ENCODE measurements at places on chromosomes 7 and 10.

DNA sequence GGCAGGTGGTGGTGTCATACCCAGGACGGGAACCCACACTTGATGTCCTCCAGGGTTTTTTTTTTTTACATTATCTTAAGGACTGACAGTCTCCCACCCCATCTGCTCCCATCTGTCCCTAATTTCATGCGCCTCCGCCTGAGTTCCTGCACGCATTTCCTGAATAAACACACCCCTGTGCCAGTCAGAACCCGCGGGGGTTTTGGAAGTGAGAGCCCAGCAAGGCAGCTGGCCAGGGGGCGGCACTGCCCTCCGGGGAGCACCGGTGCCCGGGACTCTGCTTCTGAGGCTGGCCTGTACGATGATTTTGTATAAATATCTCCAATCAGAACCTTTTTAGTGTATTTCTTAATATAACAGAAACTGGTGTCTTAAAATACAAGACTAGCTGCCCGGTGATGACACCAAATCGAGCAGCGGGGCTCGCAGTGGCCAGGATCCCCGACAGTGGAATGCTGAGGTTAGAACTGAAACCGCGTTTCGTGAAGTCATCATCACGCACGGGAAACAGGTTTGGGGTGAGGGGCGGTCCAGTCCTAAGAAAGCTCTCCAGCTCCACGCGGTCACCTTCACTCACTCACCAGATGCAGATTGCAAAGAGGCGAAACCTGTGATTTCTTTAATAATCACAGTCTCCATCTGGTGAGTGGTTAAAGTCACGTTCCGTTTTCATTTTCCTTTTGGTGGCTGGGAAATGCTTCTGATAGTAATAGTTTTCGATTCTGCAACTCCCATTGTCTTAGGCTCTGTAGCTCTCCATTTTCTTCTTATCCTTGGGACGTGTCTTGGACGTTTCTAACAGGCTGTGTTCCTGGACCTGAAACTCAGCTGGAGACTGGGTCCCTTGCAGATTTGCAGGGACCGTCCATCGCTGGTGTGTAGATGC is 19.7 kb downstream of the BNIP3 start:
- DNase-seq = no peak

- no peak for DNase-seq
Measured at GRCh38 chr10:44477046-44477425, 92.1 kb upstream of the CXCL12 start.

DNA sequence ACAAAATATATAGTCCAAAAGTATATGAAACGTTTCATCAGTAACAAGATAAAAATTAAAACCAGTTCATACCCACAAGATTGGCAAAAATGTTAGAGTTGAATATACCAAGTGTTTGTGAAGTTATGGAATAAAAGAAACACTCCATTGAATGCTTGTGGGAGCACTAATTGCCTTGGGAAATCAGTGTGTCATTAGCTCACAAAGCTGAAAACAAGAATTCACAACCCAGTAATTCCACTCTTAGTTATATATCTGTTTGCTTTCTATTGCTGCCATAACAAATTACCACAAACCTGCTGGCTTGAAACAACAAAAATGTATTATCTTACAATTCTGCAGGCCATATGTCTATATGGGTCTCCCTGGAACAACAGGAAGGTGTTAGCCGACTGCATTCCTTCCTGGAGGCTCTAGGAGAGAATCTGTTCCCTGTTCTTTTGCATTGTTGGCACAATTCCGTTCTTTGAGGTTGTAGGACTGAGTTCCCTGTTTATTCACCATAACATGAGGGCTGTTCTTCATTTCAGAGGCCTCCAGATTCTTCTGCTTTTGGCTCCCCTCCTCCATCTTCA is 45.7 kb downstream of the SEM1 start:
- no peak for DNase-seq

DNA sequence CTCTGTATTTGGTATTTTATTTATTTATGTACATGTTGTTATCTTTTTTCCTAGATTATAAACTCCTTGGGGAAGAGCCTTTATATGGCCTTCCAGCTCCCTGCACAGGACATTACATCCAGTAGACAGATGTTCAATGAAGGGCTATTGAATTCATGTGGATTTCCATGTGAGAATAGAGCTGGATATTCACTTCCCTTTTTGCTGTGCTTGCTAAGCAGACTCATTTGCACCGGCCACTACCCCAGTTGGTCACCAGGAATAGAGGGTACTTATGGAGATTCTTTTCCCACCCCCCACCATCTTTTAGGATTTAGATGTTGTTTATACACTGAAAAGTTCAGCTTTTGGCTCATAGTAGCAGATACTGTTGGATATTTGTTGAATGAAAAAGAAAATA is 374.1 kb downstream of the NRG3 start:
- DNase-seq = no peak

GRCh38 chr10:31135171-31135570 is 103.5 kb upstream of the ZNF438 start:
- DNase-seq = no peak

DNA sequence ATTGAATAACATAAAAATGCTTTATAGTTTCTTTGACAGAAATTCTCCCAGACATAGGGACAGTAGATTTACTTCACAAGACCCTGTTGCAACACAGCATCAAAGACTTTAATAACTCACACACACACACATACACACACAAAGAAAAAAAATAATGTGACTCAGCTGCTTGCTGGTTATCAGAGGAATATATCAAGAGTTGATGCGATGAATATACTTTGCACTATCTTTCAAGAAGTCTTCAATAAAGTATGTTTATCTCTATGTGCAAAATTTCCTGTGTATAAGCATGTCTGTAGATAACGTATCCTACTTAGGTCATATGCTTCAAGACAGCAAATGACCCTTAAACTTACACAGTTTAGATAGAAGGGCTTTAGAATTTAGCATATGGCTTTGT is 243.1 kb downstream of the ARL4A start:
- no peak for DNase-seq

GRCh38 chr10:131015271-131015670 is 296.2 kb downstream of the TCERG1L start:
- DNase-seq = no peak

DNA sequence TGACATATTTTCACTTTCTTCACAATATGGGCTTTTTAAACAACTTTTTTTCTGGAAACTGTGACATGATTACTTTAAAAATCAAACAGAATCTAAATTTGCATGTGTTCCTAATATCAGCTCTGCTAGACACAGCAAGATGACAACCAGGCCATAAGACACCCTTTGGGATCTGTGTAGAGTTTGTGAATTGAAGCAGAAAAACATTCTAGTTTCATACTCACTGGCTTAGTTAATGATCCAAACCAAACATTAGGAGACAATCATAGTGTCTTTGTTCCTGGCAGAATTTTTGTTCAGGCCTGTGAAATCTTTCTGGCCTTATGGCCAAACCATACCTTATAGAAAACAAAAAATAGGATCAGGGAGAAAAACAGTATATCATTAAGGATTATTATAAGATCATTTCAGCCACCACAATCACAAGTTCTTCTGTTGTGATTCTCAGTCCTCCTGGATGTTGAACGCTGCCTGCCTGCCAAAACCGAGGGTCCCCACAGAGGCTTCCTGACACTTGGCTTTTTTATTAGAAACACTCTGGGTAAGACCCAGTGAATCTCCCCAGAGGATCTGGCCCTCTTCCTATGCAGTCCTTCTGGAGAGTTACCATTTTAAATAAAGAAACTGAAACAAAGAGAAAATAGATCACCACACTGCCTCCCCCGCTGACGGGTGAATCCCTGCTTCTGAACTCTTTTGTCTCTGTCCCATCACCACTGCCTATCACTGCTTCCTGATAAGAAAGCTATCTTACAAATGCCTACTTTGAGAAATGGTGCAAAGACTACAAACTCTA is 79.2 kb upstream of the PPP1R3C start:
- DNase-seq = no peak

GRCh38 chr7:107471292-107472070 is 1.6 kb downstream of the GPR22 start:
- DNase-seq = peak; percentile 27

DNA sequence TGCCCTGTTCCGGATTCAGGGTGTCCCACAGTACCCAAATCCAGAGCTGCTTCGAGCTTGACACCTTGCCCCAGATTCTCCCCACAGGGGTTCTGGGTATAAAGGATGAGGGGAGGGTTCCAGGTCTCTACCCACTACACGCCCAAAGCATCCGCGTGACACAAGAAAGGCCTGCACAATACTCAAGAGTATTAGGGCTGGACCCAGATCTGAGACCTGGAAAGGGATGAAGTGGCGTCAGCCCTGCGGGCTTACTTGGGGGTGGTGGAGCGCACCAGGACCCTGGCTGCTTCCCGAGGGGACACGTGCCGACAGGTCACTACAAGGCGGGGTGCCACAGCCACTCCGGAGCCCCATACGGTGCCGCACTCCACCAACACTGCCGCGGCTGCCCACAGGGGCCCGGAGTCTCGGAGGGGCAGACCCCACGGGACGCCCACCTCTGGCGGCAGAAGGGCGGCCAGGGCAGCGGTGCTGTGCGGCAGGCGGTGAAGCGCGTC is 1.3 kb downstream of the TYSND1 start:
- no peak for DNase-seq

- peak; percentile 40 for DNase-seq
Measured at GRCh38 chr10:77641788-77642397, 4.3 kb upstream of the KCNMA1 start.

GRCh38 chr7:37642028-37642540 is 41.5 kb upstream of the GPR141 start:
- DNase-seq = no peak

GRCh38 chr7:132232406-132232805 is 343.9 kb downstream of the PLXNA4 start:
- no peak for DNase-seq

DNA sequence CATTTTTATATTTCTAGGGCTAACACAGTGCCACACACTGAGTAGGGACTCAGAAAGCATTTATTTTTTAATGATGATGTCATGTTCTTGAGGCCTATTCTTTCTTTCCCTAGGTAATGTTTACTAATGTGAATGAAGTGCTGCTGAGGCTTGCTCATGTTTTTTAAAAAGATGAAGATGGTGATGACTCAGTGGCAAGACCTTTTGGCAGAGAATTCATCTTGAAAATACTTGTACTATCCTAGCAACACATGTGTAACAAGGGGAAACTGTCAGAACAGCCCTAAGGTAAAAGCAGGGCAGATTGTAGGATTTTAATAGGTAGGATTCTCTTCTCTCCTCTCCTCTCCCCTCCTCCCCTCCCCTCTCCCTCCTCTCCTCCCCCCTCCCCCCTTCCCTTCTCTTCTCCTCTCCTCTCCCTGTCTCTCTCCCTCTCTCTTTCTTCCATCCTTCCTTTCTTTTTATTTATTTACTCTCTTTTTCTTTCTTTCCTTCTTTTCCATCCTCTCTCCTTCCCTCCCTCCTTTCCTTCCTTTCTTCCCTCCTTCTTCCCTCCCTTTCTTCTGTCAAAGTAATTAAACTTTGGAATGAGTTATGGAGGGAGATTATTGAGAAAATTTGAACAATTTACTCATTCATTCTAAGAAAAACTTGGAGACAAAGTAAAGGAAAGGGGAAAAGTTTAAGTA is 75.3 kb downstream of the ZNF92 start:
- no peak for DNase-seq

DNA sequence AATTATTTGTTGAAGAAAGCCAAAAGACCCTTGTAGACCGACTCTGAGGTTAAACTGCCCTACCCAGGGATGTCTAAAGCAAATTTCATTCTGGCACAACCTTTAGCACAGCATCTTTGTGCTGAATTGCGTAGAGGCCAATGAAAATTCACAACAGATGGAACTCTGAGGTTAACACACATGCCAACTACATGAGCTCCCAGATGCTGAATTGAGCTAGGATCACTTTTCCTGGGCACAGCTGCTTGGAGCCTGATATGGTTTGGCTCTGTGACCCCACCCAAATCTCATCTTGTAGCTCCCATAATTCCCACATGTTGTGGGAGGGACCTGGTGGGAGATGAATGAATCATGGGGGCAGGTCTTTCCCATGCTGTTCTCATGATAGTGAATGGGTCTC is 158.0 kb upstream of the PTN start:
- DNase-seq = no peak

DNA sequence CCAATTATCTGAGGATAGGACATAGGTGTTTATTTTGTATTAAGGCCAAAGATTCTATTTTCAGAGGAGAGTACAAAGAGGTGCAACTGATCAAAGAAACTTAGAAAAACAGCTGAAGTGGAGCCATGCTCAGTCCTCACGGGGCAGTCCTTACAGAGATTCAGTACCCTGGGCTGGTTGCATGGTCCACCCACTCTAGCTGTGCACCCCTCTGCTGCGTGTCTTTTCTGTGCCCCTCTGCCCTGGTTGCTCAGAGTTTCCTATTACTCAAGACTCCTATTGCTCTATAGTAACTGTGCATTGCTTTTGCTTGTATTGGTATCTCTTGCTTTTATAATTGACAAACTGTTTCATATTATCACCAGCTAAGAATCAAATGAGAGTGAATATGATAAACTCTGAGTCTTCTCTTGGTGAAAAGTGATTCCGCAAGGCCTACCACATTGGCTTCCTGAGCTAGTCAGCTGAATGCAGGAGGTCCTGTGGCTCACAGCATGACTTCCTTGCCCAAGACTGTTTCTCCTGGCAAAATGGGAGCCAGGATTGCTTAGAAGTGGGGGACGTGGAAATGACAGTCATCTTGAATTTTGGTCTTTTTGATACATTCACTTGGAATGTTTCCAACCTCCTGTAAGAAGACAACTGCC is 137.0 kb downstream of the GLCCI1 start:
- no peak for DNase-seq

DNA sequence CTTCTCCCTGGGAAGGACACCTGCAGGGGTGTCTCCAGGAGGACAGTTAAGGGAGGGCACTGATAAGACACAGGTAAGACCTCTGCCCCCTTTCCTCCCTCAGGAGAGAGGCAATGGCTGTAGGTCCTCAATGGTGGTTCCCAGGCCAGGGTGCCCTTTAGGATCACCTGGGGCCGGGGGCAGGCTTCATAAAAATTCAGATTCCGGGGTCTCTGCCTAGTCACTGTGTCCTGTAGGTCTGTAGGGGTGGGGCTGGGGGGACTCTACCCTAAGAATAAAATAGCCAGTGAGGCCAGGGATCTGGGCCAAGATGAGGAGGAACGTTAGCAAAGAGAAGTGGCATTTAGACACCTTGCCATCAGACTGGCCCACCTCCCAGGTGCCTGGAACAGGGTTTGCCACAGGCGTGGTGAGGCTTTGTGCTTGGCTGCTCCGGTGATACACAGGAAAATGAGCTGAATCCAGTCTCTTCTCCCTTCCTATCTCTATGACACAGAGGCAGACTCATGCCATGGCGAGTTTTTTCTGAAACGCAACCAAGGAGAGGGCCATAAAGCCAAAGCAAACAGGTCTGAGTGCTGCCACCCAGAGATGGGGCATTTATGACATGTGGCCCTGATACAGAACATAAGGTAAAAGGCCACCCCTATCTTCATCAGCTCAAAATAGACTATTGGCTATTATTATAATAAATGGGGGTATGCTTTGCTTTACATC is 52.6 kb downstream of the SH3PXD2A start:
- DNase-seq = no peak

GRCh38 chr7:88317422-88317821 is 10.7 kb upstream of the STEAP4 start:
- DNase-seq = no peak

DNA sequence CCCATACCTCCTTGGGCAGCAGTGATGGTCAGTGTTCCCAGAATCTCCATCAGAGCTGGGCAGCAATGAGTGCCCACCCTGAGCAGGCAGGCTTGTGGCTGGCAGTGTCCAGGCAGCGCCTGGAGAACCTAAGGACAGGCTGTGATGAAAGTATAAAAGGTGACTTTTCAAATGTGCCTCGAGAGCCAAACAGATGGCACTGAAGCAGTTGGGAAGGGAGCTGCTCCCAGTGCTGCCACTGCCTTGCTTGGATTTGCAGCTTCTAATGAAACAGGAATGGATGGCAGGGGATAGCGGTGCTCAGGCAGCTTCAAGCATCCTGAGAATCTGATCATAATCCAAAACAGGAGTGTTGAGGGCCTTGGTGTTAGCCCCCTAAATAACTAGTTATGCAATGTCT is 179.8 kb upstream of the AOAH start:
- DNase-seq = no peak
